ENCODE measurements at places on chromosomes 16 and 17. TPM values are rescaled to one million over a fixed set of nuclear protein-coding genes. Genes with fewer than 3 reads are reported as not detected.

The LRRC46 gene
- not detected for total RNA-seq

The OR3A3 gene
- not detected for total RNA-seq

The BBS2 gene
- total RNA-seq: 29.7 TPM

The MYH1 gene
- not detected for total RNA-seq

The ALOX15B gene
- total RNA-seq: not detected

The GPR142 gene
- not detected for total RNA-seq

The SCO1 gene
- total RNA-seq: 47.5 TPM

The CDRT15L2 gene
- total RNA-seq: not detected

The KREMEN2 gene
- total RNA-seq: not detected

The SPNS2 gene
- total RNA-seq: 6.8 TPM

The ARHGDIG gene
- 12.3 TPM for total RNA-seq

The ABCA6 gene
- 100 TPM for total RNA-seq

The CPNE7 gene
- 5.7 TPM for total RNA-seq

The PDILT gene
- total RNA-seq: not detected

The GGT6 gene
- total RNA-seq: not detected

The CHP2 gene
- not detected for total RNA-seq

The ZNF688 gene
- total RNA-seq: 6.7 TPM

The SLC52A1 gene
- total RNA-seq: 0.07 TPM

The CEP295NL gene
- 0.73 TPM for total RNA-seq

The BAHCC1 gene
- total RNA-seq: 2.8 TPM

The PMFBP1 gene
- 0.21 TPM for total RNA-seq

The ITGB4 gene
- 14.2 TPM for total RNA-seq

The CFAP119 gene
- total RNA-seq: 1.6 TPM

The CLDN7 gene
- total RNA-seq: 26.8 TPM

The JMJD6 gene
- total RNA-seq: 22.6 TPM

The ZNF597 gene
- total RNA-seq: 2.2 TPM

The CNGB1 gene
- 0.11 TPM for total RNA-seq

The KRTAP4-1 gene
- not detected for total RNA-seq

The RAB40B gene
- 6.5 TPM for total RNA-seq

The AOC2 gene
- 0.49 TPM for total RNA-seq

The GRIN2C gene
- 0.07 TPM for total RNA-seq

The SECTM1 gene
- 2.0 TPM for total RNA-seq
